ENCODE measurements at places on chromosomes 11 and 22.

- no peak for DNase-seq
These were observed 6.1 kb upstream of the WBP2NL start for GRCh38 chr22:41992496-41992895.

DNA sequence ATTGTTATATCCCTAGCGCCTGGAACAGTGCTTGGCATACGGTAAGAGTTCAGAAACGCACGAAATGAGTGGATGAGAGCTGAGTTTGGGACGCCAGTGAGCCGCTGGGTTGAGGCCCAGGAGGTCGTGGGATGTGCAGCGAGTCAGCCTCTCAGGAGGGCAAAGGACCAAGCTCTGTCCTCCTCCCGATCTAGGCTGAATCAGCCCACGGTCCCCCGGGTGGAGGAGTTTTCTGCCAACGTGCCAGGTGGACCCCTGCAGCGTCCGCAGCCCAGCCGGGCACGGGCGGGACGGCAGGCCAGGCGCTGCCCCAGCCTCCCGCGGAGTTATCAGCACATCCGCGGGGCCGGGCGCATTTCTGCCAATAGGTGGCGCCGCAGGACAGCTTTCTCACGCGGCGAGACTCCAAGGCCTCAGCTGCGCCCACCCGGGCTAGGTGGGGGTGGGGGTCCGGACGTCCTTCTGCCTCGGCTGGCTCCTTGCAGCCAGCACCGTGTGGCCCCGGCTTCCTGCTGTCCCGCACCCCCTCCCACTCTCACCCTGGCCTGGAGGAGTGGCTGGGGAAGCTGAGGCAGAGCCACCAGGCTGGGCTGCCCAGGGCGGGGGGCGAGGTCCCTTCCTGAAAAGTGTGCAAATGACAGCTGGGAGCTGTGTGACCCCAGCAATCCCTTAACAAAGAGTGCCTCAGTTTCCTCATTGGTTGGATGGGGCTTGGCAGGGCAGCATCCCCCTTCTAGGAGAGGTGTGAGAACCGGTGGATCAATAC is 2.2 kb upstream of the RPS19BP1 start:
- peak; percentile 85 for DNase-seq

GRCh38 chr11:43399983-43400630 is 41.4 kb downstream of the TTC17 start:
- DNase-seq, result peak; percentile 11

GRCh38 chr22:26553056-26553752 is 36.7 kb downstream of the TPST2 start:
- no peak for DNase-seq

DNA sequence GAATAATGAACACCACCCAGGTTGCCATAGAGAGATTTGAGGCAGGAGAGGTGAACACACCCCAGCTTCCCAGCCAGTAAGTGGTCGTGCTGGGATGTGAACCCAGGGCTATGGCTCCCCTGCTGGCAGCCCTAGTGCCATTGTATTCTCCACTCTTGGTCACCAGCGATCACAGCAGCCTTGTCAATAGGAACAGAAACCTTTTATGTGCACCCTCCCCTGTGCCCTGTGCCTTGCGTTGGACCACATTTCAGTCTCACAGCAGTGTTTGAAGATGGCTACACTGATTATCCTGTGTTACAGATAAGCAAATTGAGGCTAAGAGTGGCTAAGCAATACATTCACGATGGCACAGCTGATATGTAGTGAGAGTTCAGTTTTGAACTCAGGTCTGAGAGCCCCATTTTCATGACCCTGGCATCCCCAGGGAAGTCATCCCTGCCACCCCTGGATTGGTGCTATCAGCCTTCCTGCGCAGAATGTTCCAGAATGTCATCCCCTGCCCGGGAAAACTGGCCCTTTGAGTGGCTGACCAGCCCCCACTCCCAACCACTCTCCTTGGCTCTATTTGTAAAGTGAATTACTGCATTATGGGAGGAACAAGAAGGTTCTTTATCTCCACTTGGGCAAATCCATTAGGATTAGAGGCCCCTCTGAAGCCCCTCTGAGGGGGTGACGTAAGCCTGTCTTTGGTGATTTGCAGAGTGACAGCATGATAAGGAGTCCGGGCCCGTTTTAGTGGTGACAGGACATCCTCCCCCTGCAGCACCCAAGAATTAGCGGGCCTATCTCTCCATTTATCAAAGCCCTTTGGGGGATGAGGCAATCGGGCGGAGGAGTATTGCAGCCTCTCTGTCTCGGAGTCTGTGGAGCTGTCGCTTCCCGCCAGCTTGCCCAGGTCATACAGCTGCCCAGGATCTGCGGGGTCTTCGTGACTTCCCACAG is 30.9 kb downstream of the SMIM38 start:
- DNase-seq, result no peak

- DNase-seq, result no peak
These were observed 39.8 kb upstream of the NNMT start for GRCh38 chr11:114256176-114256966.

- DNase-seq, result no peak
These were observed 5.5 kb downstream of the DCUN1D5 start for GRCh38 chr11:103086461-103086860.

- DNase-seq, result peak; percentile 0
These were observed 3.8 kb downstream of the CFL1 start for GRCh38 chr11:65854161-65854592.

- no peak for DNase-seq
These were observed 142.8 kb downstream of the NECTIN1 start for GRCh38 chr11:119586181-119586580.

- DNase-seq, result no peak
These were observed 1.2 kb upstream of the ZFP91 start for GRCh38 chr11:58577555-58578135.

DNA sequence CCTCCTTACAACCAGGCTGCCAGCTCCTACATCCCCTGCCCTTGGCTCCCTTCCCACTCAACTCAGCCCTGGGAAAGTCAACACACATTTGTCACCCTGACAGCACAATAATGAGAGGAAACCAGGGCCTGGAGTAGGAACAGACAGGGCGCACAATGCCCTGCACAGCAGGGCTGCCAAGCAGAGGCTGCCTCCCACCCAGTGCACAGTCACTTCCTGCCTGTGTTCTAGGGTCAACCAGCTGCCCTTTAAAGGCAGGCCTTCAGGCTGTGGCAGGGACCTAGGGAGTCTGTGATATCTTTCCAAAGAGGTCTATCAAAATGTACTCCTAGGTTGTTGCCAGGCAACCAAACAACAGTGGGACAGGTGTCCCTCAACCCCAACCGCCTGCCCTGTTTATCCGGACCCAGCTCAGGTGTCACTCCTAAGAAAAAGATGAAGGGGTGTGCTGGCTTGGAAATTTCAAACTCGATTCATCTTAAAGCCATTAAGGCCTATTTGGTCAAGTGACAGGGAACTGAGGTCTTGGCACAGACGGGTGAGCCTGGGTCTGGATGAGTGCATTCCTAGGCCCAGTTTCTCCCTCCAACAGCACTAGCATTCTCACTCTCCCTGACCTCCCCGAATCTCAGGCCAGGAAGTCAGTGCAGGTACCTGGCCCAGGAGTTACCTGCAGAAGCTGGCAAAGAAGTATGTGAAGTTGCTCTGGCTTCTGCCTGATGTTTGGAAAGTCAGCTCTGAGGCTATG is 110.3 kb upstream of the PITPNB start:
- peak; percentile 51 for DNase-seq

- no peak for DNase-seq
These were observed 1.2 kb upstream of the CHID1 start for GRCh38 chr11:911890-912219.

GRCh38 chr11:47889714-47890441 is 41.7 kb upstream of the NUP160 start:
- DNase-seq, result no peak

- DNase-seq, result no peak
These were observed 50.1 kb downstream of the SLC35F2 start for GRCh38 chr11:107808521-107808920.

- peak; percentile 43 for DNase-seq
These were observed 689 bp downstream of the TAF10 start for GRCh38 chr11:6611092-6611962.

- DNase-seq, result peak; percentile 69
These were observed at the start of gene LGALS12 for GRCh38 chr11:63505857-63506528. TSS of gene LGALS12 (plus strand) at chr11:63506084. CDS start at chr11:63506459, 375 bp downstream.

DNA sequence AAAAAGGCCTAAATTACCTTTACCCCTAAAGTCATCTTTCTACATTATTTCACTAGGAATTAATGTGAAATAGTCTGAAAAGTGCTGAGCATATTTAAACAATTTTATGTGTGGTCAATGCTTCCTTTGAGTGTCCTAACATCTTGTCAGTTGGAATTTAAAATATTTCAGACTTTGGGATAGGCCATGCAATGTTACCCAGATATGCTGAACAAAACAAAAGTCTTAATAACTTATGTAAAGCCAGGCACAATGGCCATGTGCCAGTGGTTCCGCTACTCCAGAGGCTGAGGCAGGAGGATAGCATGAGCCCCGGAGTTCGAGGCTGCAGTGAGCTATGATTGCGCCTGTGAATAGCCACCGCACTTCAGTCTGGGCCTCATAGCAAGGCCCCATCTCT is 137.4 kb downstream of the CADM1 start:
- no peak for DNase-seq

DNA sequence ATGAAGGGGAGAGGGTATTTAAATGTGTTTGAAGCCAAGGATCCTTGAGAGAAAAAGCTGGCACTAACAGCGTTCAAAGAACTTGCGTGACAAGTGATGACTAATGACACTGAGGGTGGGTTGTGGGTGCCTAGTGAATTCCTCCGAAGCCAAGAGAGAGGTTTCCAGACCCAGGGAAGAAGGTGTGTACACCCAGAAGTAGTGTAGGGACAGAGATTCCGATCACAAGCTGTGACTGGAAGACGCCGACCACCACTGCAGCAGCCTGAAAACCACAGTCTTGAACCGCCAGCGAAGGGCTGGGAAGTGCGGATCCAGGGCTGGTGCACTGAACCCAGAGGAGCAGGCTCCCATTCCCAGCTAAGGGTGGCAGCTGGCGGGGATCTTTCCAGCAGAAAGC is 9.5 kb downstream of the PPARA start:
- DNase-seq, result no peak

- no peak for DNase-seq
These were observed 116.6 kb upstream of the OR4B1 start for GRCh38 chr11:48099916-48100446.

DNA sequence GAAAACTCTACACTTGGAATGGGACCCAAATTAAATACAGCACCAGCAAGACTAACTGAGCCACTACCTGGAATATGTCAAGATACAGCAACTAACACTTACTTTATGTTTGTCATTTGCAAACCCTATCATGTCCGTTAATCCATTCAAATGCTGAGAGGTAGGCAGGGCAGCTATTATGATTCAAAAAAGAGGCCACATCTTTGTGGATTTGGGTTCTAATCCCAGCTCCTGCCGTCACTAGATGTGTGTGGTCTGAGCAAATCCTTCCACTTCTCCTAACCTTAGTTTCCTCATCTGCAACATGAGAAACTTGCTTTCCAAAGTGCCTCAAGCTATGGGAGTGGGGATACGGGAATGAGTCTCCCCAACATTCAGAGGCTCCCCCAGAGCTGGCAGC is 24.2 kb downstream of the FLI1 start:
- DNase-seq, result no peak

GRCh38 chr11:123330071-123330470 is 100.0 kb upstream of the GRAMD1B start:
- DNase-seq, result no peak

All from mesendoderm (in vitro differentiated cells).